A549 (cell line): ENCODE measurements at places on chromosomes 11 and 22. TPM values are rescaled to one million over a fixed set of nuclear protein-coding genes. Genes with fewer than 3 reads are reported as not detected.

The SCN4B gene
- polyA plus RNA-seq, result 0.03 to 0.04 TPM in 2 of 3 replicates, not detected in the other

The CYTH4 gene
- polyA plus RNA-seq, result 0.10 to 0.24 TPM (median 0.15 TPM) in 3 replicates

The SLC15A3 gene
- not detected in 3 replicates for polyA plus RNA-seq

The OR2AG2 gene
- 0.03 to 0.05 TPM in 2 of 3 replicates, not detected in the other for polyA plus RNA-seq

The RIMBP3C gene
- polyA plus RNA-seq, result 0.17 to 0.27 TPM (median 0.24 TPM) in 3 replicates

The LZTR1 gene
- polyA plus RNA-seq, result 22.3 to 23.5 TPM (median 22.6 TPM) in 3 replicates

The PKDREJ gene
- polyA plus RNA-seq, result not detected in 3 replicates

The MIOX gene
- not detected in 3 replicates for polyA plus RNA-seq

The RAB36 gene
- 4.0 to 4.7 TPM (median 4.5 TPM) in 3 replicates for polyA plus RNA-seq

The DBX1 gene
- polyA plus RNA-seq, result not detected in 3 replicates

The CABP2 gene
- not detected in 3 replicates for polyA plus RNA-seq

The GLB1L2 gene
- 0.94 to 1.1 TPM (median 1.1 TPM) in 3 replicates for polyA plus RNA-seq

The MMP7 gene
- polyA plus RNA-seq, result 8.9 to 10.9 TPM (median 10.1 TPM) in 3 replicates

The ROBO3 gene
- polyA plus RNA-seq, result 2.6 to 2.8 TPM (median 2.8 TPM) in 3 replicates

The GALNT18 gene
- 15.9 to 20.8 TPM (median 16.1 TPM) in 3 replicates for polyA plus RNA-seq

The TRIM49B gene
- not detected in 3 replicates for polyA plus RNA-seq

The LRFN4 gene
- 33.9 to 50.0 TPM (median 44.7 TPM) in 3 replicates for polyA plus RNA-seq

The MIAT gene
- 1.1 to 2.2 TPM (median 1.5 TPM) in 3 replicates for polyA plus RNA-seq

The MYOD1 gene
- not detected in 3 replicates for polyA plus RNA-seq

The NTM gene
- not detected in 3 replicates for polyA plus RNA-seq

The IRAG1 gene
- polyA plus RNA-seq, result 0.03 to 0.12 TPM in 2 of 3 replicates, not detected in the other

The NAALAD2 gene
- not detected in 3 replicates for polyA plus RNA-seq

The SMTNL1 gene
- polyA plus RNA-seq, result not detected in 3 replicates

The COPB1 gene
- 120 to 134 TPM (median 128 TPM) in 3 replicates for polyA plus RNA-seq

The ISX gene
- not detected in 3 replicates for polyA plus RNA-seq

The SEC14L6 gene
- not detected in 3 replicates for polyA plus RNA-seq

The SMIM38 gene
- polyA plus RNA-seq, result 0.05 to 0.08 TPM in 2 of 3 replicates, not detected in the other

The CDC42EP2 gene
- polyA plus RNA-seq, result 8.0 to 10.1 TPM (median 8.5 TPM) in 3 replicates

The RAC2 gene
- polyA plus RNA-seq, result 0.05 to 0.07 TPM (median 0.05 TPM) in 3 replicates

The TMPRSS4 gene
- polyA plus RNA-seq, result not detected in 3 replicates

The RANGAP1 gene
- polyA plus RNA-seq, result 66.5 to 81.3 TPM (median 75.1 TPM) in 3 replicates
